ACHN (cell line): ENCODE measurements at places on chromosomes 3 and 15.

DNA sequence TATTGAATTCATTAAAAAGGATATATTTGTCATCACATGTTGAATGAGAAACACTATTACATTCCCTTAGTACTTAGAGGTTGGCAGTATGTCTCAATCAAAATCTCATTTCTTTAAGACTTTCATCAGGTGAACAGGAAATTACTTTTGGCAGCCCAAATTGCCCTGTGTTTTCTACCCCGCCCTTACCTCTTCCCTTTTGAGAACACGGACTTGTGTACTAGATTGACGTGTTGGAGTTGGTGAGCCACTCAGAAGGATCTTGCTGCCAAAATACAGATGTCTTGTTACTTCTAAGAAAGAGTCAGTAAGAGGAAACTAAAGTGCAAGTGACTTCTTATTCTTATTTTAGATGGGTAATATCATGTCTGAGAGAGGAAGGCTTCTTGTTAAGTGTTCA, 386.9 kb downstream of the FEZF2 start:
- DNase-seq = no peak

DNA sequence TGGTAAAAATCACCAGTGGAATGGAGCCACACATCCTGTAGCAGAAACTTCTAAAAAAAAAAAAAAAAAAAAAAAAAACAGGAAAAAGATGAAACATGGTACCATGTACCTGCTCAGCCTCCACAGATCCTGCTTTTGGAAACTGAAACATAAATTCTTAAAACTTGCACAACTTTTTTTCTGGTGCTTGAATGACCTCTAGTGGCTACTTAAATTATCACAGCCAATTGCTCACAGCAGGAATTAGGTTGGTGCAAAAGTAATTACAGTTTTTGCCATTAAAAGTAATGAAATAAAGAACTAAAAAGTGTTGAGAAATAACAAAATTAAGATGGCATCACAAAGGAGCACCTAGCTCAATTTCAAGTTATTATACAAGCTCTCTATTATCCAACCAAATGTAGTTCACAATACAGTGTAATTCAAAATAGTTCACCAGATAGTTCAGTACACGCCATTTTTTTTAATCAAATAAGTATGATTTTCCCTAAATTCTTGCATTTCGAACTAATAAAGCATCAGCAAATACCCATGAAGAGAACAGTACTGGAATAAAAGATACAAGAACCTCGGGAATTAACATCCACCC, 80.6 kb downstream of the ULK4 start:
- DNase-seq = peak; percentile 47

DNA sequence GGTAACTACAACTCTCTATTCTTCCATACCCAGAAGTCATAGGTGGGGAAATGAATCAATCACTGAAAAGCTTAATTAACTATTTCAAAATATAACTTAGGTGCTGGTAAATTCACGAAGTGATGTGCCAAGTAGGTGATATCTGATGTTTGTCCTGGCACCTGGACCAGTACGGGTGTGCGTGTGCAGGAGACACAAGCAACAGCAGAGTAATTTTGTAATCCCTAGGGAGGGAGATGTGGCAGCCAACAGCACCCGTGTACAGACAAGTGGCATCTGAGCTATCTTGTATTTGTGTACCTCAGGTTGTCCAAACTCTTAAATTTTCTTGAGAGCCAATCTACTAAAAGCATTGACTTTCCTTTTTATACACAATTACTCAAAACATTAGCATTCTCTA, 22.8 kb downstream of the USF3 start:
- DNase-seq = no peak

DNA sequence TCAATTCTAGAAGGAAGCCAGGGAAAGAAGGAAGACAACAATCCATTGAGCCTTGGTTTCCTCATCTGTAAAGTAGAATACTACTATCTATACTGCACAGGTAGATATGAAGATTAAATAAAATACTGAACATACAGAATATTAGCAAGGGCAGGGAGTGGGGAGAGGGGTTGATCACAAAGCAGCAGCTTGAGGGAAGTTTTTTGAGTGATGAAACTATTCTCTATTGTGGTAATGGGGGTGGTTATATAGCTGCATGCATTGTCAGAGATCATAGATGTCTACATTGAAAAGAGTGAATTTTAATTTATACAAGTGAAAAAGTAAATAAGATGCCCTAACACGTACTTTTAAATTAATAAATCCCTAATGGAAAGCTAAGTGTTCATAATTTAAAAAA, 242.6 kb upstream of the LRTM1 start:
- no peak for DNase-seq
